Right cardiac atrium (tissue), 5 donors: ENCODE measurements at places on chromosomes 5 and 9. TPM values are rescaled to one million over a fixed set of nuclear protein-coding genes. Genes with fewer than 3 reads are reported as not detected.
A peak's percentile ranks its signal among the peaks of the same experiment; 100 is the strongest.

DNA sequence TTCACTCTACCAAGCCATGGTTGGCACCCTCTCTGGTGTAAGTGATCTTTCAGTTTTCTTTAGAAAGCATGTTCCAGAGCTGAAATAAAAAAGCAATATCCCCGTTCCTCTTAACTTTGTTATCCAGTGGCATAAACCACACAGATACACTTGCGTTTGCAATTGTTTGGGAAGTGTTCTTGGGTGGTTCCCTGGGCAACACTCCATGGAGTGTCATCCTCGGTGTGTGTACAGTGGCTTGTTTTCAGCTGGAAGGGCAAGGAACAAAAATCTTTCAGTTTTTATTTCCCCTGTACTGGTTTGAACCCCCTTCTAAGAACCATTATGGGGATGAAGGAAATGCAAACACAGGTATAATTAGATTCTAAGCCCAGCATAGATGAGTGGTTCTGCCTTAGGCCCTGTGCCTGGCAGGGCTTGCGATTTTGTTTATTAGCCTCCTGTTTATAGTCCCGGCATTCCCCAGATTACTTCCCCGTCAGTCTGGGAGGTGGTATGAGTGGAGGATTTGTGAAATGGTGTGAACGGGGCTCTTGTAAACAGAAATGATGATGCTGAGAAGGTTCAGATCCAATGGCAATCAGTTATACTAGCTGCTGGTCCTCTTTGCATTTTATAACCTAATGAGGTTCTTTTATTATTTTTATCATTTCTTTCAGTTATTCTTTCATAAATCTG lies 76.0 kb upstream of the CD180 start:
- no peak for DNase-seq

DNA sequence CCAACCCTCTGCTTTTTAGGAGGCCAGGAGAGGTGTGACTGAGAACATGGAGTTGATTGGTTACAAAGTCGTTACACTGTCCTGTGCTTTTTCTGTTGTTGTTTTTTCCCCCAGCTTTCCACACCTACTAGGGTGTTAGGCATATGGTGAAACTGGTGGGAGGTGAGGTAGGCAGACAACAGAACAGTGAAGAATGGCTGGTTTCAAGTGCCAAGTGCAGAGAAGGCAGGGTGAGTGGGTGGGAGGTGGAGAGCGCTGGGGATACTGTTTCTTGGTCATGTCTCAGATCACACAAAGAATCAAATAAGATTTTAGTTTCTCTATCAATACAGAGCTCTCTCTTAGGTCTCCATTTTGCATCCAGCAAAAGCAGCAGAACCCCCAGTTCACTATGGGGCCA lies 2.2 kb upstream of the SPTAN1 start:
- DNase-seq, result no peak

Gene GBGT1
- 12.4 TPM for total RNA-seq

DNA sequence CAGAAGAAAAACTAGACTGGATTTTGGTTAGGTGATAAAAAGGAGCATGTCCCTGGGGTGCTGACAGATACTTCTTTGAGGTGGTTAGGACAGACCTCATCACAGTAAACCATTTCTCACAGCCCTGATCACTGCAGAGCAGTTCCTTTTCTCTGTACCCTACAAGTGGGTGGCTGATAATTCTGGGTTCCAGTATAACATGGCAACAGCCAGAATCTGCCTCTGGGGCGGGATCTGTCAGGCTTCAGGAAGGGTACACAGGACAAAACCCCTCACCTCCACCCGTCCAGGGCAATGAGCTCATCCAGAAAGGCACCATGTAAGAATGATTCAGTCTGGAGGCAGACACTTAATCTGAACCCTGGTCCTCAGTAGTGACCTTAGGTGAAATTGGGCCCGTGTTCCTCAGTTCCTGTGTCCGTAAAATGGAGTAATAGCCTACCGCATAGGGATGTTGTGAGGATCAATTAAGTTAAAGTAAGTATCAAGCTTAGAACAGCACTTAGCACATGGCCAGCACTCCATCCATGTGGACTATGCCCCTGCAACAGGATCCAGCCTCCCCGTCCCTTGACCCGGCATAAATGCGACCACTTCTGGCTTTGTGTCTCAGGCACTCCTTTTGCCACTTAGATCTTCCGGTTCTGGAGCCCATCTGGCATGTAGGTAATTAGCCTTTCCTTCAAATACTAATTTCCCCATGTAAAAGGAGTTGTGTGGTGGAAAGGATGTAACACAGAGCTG lies 129.2 kb downstream of the LHFPL2 start:
- no peak for DNase-seq

- no peak for DNase-seq
These were observed 1536.2 kb upstream of the CDH9 start for GRCh38 chr5:28574606-28575005.

- no peak for DNase-seq
These were observed 566 bp downstream of the GPR21 start for GRCh38 chr9:123033864-123034601.

GRCh38 chr5:17367256-17367840 lies 130.7 kb upstream of the TAF11L2 start:
- no peak for DNase-seq

GRCh38 chr5:34483442-34484033 lies 172.6 kb upstream of the RAI14 start:
- DNase-seq, result no peak

DNA sequence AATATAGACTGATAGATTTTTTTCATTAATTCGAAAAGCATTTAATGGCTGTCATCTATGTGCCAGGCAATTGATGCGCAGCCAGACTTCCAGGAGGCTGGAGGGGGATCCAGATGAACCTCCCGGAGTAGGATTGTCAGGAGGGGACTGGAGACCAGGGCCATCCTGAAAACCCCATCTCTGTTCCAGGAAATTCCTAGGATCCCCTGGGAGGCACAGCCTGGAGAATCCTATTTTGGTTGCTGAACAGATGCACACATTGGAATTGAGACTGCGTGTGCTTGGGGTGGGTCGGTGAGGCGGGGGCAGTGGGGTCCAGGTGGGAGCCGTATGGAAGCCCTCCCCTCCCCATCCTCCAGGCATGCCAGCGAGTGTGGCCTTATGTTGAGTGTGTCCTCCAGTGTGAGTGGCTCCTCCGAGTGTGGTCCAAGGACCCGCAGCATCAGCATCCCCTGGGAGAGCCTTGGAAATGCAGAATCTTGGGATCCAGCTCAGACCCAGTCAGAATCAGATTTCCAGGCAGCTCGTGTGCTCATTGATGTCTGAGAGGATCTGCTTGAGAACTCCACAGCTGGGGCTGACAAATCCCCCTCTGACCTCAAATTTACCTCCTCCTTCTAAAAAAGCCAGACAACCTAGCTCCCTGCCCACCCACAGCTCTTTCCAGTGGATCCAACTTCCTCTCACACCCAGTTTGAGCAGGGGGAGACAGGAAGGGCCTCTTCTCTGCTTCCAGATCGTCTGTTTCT lies 38.7 kb downstream of the ROPN1L start:
- peak; percentile 24 for DNase-seq

DNA sequence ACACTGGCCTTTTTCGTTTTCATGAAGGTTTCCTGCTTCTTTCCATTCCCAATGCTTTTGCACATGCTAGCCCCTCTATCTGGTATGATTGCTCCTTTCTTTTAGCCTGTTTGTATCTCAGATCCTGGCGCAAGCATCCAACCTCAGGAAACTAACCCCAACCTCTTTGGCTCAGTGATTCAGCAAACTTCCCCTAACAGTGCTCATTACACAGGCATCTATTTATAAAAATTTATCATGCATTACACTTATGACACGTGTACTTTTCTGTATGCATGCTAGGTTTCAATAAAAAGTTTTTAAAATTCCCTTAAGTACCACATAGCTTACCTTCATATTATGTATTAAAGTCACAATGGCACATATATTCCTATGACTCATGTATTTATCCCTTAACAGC lies 218.9 kb downstream of the EPB41L4A start:
- DNase-seq, result no peak

DNA sequence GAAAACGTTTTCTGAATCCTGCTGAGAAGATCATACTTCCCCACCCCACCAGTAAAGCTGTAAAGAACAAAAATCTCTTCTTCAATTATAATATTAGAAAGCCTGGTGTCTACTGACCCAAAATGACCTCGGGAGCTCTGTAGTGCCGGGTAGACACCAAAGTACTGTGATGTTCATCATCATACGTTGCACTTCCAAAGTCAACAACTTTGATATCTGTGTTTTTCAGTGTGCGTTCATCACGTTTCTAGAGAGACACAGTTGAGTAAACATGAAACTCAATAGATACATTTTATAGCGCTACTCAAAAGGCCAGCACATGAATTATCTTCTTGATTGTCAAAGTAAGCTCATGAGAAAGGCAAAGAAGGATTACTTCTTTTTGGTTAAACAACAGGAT lies 14.6 kb downstream of the CLK4 start:
- DNase-seq, result no peak

GRCh38 chr9:4984171-4984620 lies 876 bp upstream of the JAK2 start:
- no peak for DNase-seq
